ENCODE measurements at places on chromosomes 1 and 21. TPM values are rescaled to one million over a fixed set of nuclear protein-coding genes. Genes with fewer than 3 reads are reported as not detected.
A peak's percentile ranks its signal among the peaks of the same experiment; 100 is the strongest.

The GART gene
- total RNA-seq: 221 TPM

The AADACL3 gene
- total RNA-seq: not detected

- peak; percentile 30 for DNase-seq
Measured at GRCh38 chr1:30414851-30415165, 308.6 kb downstream of the MATN1 start.

GRCh38 chr1:176559878-176560277 is 96.9 kb downstream of the PAPPA2 start:
- DNase-seq: peak; percentile 71

DNA sequence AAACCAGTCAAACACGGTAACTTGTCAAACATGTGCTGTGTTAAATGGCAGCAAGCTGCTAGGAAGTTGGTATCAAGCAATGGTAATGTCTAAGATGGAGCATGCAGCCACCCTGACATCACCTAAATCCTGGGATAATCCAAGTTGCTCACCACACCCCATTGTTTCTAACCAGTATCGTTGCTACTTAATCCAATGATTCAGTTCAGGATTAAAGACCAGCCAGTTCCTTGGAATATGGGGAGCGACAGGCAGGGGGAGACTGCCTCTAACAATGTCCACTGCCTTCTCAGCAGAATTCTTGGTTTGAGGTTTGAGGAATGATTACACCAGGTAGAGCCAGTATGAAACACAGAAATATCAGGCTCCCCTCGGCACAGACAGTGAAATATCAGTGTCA is 122.1 kb upstream of the IFFO2 start:
- no peak for DNase-seq

DNA sequence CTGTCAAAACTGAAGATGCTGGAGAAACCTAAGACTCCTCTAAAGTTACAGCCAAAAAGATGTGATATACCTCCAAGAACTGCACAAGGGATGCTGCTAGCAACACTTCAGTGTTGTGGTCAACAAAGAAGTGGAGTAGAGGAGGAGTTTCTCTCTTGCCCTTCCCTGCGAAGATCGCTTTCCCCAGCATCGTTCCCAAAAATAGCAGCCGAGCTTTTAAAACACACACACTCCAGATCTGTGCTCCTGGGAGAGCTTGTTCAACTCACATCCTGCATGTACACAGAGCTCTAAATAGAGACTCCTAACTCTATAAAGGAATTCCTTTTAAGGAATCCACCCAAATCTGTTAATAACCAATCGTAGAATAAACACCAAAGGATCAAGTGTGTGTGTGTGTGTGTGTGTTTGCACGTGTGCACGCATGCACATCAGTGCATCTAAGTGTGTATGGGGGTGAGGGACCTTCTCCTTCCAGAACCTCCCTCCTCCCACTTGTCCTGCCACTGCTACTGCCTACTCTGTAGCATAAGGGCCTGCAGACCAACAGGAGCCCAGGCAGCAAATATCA is 58.5 kb downstream of the PSMG1 start:
- no peak for DNase-seq

- DNase-seq: no peak
Measured at GRCh38 chr1:230146709-230147108, 79.7 kb downstream of the GALNT2 start.

DNA sequence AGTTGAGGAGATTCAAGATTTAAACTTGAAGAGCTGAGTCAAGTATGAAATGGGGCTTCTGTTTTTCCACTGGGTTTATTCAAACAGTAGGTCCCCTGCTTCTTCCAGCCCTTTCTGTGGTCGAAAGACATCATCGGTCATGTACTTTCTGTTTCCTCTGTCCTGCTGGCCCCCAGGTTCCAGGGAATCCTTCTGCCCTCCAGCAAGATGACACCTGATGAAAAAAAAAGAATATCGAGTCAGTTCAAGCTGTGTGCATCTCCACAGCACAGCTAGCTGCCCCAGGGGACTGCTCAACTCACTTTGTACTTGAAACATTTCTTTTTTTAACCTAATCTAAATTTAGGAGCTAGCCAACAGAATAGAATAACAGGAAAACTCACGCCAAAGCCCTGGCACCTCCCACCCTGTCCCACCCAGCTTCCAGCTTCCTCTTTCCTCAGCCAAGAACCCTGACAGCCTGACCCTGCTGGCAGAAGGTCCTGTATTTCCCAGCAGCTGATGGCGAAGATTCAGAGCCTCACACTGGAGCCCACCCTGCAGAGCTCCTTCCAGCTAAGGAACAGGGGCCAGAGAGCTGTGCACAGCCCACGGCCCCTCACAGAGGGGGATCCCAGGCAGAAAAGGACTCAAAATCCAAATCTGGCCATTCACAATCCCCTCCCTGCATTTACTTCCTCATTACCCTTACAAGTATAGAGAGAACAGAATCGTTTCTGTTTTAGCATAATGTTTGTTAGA is 176.5 kb downstream of the PSMG1 start:
- DNase-seq: no peak

DNA sequence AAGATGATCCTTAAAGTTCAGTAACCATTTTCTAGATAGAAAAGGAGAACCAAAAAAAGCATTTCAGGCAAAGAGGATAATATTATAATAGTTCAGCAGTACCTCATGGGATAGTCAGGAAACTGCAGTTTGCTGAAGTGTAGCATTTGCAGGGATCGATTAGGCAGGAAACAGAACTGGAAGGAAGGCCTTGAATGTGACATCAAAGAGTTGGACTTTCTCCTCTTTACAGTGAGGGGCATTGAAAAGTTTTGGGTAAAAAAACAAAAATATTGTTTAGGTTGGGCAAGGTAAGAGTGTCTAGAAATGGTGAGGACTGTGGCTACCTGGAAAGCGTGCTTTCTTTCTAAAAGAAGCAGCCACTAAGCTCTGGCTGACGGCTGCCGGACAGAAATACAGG is 8.0 kb upstream of the IRF6 start:
- no peak for DNase-seq

DNA sequence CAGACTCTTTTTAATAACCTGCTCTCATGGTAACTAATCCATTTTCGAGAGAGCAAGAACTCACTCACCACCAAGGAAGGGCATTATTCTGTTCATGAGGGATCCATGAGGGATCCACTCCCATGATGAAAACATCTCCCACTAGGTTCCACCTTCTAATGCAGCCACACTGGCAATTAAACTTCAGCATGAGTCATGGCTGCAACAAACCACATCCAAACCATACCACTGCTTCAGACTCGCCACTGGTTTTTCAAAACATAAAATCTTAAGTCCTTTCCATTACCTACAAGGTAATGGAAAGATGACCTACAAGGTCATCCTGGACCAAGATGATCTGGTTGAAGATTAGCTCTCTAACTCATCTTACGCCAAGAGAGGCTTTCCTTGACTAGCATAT is 405.1 kb downstream of the VAV3 start:
- DNase-seq: no peak

The SPATA6 gene
- 0.40 TPM for total RNA-seq

The DENND4B gene
- total RNA-seq: 128 TPM

DNA sequence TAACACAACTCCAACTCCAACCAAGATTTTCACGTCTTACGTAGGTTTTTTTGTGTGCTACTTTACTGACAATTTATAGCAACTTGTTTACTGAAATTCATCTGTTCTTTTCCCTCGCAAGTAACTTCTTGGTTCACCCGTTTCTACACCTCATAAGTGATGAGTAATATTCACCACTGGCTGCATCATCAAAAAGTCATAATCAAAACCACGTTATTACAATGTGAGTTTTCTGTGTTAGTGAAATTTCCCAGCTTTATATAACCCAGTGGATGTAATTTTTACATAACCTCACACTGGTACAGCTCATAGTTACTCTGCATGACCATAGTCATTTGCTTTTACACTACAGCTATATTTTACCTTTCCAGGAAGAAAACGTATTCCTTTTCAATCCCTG is 401.1 kb upstream of the LYPLAL1 start:
- no peak for DNase-seq

DNA sequence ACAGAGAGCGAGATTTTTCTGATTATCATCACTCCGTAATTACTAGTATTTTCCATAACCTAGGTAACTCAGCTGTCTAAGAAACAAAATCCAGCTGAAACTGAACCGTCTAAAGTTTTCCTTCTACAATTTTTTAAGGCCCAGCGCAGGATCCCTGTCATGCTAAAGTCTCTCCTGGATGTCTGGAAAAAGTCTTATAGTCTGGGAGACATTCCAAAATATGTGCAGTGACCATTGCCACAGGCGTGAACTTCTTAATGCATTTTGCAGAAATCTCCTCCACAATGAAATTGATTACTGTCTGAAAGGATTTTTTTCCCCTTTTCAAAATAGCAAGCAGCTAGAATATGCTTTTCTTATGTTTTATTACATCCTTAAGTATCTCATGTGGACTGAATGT is 209.3 kb upstream of the C1orf105 start:
- no peak for DNase-seq

DNA sequence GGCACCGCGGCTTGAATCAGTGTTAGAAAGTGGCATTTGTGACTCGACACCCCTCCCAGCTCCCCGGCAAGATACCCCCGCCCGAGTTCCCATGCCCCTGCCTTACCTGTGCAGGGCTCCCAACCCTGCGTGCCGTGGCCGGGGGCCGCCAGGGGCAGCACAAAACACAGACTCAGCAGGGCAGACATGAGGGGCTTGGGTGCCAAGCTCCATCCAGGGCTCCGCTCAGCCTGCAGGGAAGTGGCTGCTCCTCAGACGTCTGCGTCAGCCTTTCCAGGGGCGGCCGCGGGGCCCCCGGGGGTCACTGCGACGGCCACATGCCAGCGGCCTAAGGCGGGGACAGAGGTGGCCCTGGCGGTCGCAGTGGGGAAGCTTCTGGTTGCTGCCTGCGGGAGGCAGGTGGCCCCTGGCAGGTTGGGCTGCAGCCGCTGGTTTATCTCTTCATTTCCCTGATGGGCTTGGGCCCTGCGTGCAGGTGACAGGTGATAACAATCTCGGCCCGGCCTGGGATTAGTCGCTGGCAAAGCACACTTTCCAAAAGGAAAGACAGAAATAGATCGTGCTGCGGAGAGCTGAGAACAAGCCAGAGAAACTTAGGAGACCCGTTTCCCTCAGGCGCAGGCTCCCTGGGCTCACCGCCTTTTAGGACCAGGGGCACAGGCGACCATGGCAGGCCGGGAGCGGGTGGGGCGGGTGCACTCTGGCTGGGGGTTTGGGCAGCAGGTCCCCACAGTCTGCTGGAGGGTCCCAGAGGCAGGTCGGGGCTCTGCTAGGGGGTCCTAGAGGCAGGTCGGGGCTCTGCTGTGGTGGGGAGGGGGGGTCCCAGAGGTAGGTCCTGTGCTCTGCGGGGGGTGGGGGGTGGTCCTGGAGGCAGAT is at the start of gene TSPEAR:
TSPEAR (minus strand) TSS at position 246 of the 876 bp plus-strand sequence; CDS start at position 188, 58 bp downstream.
- DNase-seq: no peak

- peak; percentile 82 for DNase-seq
Measured at GRCh38 chr1:154325583-154326545, 539 bp downstream of the ATP8B2 start.

DNA sequence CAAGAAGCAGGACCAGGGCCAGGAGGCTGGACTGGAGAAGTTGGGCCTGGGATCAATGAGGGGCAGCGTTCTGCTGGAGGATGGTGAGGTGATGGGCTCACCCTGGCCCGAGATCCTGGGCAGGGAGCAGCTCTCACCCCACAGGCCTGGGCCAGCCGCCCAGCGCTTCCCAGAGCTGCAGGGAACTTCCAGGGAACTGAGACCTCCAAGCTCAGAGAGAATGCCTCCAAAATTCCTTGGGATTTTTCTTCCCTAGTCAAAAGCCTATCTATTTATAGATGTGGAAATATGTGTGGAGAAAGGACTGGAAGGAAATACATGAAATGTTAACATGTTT is 121.2 kb downstream of the SPSB1 start:
- DNase-seq: no peak

DNA sequence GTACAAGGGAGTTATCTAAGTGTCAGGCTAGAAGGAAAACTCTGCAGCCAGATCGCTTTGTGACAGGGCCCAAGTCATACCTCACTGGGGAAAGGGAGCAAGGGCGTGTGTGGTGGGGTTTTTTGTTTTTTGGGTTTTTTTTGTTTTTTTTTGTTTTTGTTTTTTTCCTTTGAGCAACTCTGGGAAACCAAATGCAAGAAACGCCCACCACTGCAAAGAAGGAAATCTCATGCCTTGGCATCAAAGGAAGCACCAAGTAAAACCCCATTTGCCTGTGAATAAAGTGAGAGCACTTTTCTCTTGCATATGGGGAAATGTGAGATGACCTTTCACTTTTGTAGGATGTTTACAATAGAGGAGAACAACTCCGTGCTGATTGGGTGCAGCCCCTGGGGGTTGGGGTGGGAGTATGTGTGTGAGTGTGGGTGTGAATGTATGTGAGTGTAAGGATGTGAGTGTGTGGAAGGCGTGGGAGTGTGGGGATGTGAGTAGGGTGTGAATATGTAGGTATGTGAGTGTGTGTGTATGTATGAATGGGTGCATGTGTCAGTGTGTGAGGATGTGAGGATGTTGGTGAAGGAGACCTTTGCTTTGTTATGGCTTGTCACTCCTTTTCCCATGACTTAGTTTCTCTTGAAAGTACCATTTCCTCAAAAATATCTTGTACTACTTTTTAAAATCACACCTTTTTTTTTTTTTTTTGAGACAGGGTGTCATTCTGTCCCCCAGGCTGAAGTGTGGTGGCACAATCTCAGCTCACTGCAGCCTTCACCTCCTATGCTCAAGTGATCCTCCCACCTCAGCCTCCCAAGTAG is 34.6 kb downstream of the IL12RB2 start:
- DNase-seq: peak; percentile 85

DNA sequence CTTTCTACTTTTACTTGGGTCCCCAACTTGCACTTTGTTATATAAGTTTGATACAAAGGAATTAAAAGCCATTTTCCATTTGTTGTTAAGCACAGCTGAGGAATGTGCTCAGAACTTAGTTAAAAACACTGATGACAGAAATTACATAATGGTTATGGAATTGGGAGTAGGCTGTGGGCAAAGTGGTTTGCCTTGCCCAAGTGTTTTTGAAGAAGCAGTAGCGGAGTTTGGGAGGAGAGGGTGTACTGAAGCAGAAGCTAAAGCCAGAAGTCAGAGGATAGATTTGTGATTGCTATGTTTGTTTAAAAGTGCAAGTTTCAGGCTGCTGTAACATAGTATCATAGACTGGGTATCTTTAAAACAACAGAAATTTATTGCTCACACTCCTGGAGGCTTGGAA is 391.8 kb downstream of the DUSP10 start:
- DNase-seq: peak; percentile 34

DNA sequence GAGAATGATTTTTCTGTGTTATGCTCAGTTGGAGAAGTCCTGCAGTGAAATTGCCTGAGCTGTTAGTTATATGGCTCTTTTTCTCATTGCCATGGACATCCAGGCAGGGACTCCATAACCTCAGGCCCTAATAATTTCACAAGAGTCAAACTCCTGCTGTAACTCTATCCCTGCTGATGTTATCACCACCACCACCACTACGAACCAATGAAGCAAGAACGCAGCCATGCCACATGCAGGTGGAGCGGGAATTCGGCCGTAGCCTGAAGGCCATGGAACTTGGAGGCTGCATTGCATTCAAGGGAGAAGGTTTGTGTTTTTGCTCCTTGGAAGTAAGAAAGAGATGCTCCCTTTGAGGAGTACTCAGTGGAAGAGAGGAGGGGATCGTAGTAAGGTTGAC is 16.8 kb upstream of the DLGAP3 start:
- no peak for DNase-seq

The LCE6A gene
- not detected for total RNA-seq

The ARTN gene
- total RNA-seq: 0.43 TPM

The USP33 gene
- total RNA-seq: 47.4 TPM

- DNase-seq: no peak
Measured at GRCh38 chr1:18583326-18583941, 47.2 kb upstream of the PAX7 start.

Measured in activated CD4-positive, alpha-beta T cell treated with anti-CD3 and anti-CD28 coated beads, Interleukin-2, amount 10 ng/mL, durations not matched to agents 24 days and 14 days (primary cell).